Stimulated activated CD4-positive, alpha-beta T cell treated with anti-CD3 and anti-CD28 coated beads, Interleukin-4, amount 100 ng/mL, for 48 hours (primary cell): ENCODE measurements at places on chromosomes 4 and X.

GRCh38 chrX:37745354-37745753 lies 34.5 kb upstream of the CYBB start:
- peak; percentile 61 for DNase-seq

DNA sequence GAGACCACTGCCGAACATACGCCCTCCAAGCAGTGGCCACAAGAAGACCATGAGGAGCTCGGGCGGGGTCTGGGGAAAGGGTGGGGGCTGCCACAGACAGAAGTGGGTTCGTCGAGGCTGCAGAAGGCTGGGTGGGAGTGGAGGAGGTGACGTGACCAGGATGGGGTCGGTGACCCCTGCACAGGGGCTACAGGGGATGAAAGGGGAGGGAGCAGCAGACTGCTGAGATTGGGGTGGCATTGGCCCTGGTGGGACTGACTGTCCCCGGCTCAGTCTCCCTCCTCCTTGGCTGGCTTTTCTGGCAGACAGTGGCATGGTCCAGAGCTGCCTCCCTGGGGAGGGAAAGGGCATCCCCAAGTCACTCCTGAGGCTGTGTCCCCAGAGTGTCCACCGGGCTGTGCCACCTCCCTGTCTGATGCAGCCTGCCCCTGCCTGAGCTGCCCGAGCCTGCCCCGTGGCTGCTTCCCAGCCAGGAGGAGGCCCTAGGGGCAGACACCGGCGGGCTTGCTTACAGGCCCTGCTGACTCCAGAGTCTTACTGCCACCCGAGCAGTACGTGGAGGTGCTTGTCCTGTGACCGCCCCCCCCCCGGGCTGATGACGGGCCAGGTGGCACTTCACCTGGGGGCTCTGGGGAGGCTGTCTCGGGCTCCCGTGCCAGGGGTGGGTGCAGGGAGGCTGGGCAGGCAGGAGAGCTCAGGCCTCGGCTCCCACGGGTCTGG lies 7.2 kb downstream of the SH3BP2 start:
- DNase-seq = no peak

DNA sequence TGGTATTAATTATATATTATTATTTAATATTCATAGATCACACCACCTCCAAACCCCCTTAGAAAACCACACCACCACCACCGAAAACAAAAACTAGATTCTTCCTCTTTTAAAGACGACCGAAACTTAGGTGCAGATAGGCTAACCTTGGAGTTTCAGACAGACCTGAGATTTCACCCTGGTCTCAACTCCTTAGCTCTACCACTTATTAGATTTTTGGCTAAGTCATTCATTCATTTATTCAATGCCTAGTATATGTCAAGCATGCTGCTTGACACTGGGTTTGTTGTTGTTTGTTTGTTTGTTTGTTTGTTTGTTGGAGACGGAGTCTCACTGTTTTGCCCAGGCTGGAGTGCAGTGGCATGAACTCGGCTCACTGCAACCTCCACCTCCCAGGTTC lies 9.5 kb upstream of the BMP2K start:
- no peak for DNase-seq

DNA sequence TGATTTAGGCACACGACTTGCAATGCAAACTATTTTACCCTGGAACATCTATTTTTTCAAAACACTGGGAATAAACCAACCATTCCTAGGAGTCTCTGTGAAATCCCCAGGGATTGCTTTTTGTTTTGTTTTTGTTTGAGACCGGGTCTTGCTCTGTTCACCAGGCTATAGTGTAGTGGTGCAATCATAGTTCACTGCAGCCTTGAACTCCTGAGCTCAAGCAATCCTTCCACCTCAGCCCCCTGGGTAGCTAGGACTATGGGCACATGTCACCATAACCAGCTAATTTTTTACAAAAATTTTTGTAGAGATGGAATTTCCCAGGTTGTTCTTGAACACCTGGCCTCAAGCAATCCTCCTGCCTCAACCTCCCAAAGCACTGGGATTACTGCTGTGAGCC lies 37.8 kb downstream of the PPM1K start:
- DNase-seq = no peak

- DNase-seq = no peak
Observed at GRCh38 chr4:212438-213188, 88.3 kb downstream of the ZNF718 start.

DNA sequence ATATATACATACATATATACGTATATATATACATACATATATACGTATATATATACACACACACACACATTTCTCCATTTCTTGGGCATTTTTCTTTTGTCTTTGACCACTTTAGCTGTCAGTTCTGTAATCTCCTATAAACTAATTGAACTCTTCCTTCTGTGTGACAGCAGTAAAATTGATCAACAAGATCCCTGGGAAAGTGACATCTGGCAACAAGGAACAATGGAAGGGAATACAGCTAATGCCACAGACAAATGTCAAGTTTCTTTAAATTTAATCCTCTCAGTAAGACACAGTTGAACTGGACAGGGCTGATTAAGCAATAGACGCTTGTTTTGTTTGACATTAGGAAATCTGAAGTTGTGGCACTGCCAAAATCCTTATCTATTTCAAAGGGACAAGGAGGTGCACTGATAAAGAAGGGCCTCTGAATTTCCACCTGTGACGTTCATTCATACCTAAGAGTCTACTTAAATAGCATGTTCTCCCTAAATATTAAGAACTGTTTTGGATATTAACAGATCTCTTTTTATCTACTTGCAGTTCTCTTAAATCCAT lies 126.9 kb downstream of the RNF150 start:
- no peak for DNase-seq

DNA sequence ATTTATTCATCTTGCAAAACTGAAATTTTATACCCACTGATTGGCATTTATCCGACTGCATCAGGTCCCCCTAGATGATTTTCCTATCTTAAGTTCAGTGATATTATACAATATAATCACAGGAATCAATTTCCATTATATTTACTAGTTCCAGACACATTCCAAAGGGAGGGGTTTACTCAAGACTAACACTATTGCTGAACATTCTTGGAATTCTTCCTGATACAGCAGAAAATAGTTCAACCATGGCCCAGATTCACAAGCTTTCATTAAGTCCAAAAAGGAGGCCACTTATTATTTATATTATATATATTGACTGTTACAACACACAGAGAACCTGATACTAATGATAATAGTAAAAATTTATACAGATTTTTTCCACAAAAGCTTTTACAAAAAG lies 2353.6 kb downstream of the PCDH7 start:
- DNase-seq = no peak

GRCh38 chr4:82741188-82741587 lies 57.4 kb downstream of the SCD5 start:
- no peak for DNase-seq

DNA sequence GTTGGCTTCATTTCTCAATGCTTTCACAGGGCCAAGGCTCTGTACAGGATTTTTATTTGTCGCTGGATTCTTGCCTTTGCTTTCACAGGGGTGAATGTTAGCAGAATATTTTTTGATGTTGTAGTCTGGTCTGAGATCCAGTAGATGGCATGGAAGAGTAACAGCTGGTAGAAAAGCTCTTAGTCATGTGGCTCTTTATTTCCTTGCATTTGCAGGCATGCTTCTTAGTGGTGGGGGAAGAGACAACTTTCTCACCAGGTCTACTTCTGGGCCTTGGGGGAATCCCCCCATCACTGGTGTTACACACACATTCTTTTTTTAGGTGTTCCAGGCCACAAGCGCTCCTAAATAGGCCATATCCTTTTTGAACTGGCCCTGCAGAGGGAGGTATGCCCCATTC lies 58.2 kb upstream of the DKK2 start:
- DNase-seq = no peak

GRCh38 chr4:140100771-140101170 lies 53.2 kb downstream of the MAML3 start:
- no peak for DNase-seq

DNA sequence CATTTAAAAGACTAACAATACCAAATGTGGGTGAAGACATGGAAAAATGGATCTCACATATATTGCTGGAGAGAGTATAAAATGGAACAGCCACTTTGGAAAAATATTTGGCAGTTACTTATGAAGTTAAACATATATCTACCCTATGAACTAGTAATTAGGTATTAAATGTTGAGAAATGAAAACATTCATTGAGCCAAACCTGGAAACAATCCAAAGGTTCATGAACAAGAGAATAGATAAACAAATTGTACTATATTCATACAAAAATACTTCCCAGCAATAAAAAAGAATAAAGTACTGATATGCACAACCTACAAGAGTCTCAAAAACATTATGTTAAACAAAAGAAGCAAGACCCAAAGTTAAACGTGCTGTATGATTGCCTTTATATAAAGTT lies 4.0 kb upstream of the EGF start:
- DNase-seq = no peak

GRCh38 chr4:36292556-36293188 lies 11.3 kb downstream of the DTHD1 start:
- DNase-seq = no peak

DNA sequence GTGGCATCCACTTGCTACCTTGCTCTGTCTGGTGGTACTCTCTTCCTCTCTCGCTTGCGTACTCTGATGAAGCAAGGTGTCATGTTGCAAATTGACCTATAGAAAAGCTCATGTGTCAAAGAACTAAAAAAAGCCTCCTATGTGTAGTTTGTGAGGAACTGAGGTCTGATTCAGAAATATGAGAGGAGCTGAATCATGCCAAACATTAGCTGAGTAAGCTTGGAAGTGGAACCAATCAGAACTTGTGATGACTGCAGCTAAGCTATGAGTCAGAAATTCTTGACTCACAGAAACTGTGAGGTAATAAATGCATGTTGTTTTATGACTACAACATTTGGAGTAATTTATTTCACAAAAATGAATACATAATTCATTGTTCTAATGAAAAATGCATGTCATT lies 2138.8 kb downstream of the PCDH7 start:
- DNase-seq = no peak

- no peak for DNase-seq
Observed at GRCh38 chr4:147830987-147831386, 99.1 kb downstream of the ARHGAP10 start.

- no peak for DNase-seq
Observed at GRCh38 chr4:89617317-89617716, 219.6 kb downstream of the SNCA start.

DNA sequence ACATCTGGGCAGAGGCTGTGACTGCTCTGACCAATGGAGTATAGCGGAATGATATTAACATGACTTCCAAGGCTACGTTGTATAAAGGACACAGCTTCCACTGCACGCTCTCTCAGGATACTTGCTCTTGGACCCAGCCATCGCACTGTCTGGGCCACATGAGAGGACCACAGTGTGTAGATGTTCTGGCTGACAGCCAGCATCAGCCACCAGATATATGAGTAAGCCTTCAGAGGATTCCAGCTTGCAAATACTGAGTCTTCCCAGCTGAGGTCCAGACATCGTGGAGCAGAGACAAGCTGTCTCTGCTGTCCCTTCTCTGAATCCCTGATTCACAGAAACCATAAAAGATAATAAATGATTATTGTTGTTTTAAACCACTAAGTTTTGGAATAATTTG lies 146.8 kb upstream of the USP9X start:
- no peak for DNase-seq

- DNase-seq = no peak
Observed at GRCh38 chr4:68319040-68319439, 30.9 kb downstream of the YTHDC1 start.

- no peak for DNase-seq
Observed at GRCh38 chr4:89556601-89557305, 249.2 kb upstream of the GPRIN3 start.

GRCh38 chr4:153555730-153556434 lies 89.7 kb downstream of the TMEM131L start:
- DNase-seq = no peak

GRCh38 chr4:142567199-142567598 lies 278.9 kb downstream of the INPP4B start:
- no peak for DNase-seq

- DNase-seq = no peak
Observed at GRCh38 chr4:169164669-169165415, 105.9 kb downstream of the SH3RF1 start.

DNA sequence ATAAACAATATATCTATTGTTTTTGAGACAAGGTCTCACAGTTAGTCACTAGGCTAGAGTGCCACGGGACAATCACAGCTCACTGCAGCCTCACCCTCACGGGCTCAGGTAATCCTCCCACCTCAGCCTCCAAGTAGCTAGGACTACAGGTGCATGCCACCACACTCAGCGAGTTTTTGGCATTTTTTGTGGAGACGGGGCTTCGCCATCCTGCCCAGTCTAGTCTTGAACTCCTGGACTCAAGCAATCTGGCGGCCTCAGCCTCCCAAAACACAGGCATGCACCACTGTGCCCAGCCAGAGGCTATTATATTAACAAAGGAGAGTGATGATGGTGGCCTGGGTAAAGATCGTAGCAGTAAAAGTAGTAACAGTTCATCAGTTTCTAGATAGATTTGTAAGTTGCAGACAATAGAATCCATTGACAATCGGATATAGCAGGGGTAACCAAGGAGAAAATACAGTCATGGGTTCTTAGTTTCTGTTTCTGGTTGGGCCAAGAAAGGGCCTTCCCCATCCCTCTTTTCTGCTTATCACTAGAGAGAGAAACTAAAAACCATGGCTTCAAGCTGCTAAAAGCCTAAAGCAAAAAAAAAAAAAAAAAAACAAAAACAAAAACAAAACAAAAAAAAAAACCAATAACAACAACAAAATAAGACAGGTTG lies 60.6 kb downstream of the ANXA10 start:
- no peak for DNase-seq

GRCh38 chr4:80185787-80186548 lies 11.3 kb upstream of the PRDM8 start:
- no peak for DNase-seq

- no peak for DNase-seq
Observed at GRCh38 chrX:38923451-38923969, 122.3 kb downstream of the MID1IP1 start.

GRCh38 chr4:124219389-124219788 lies 493.1 kb downstream of the ANKRD50 start:
- no peak for DNase-seq

- DNase-seq = no peak
Observed at GRCh38 chr4:74598611-74599325, 153.8 kb downstream of the AREG start.

DNA sequence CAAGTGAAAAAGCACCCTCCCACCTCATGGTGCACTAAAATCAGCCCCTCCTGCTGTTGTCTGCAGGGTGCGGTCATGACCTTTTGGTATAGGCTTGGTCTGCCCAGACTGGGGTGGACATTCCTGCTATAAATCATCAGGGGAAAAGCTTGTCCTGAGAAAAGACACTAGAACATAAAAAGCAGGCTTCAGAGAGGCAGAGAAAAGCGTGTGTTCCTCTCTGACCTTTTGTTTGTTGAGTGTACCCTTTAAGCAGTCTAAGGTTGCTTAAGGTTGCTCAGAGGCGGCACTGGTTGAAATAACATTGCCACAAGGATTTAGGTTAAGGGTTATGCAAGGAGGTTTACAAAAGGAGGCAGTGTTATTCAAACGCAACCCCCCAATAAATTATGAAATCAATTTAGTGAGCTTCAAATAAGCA lies 43.5 kb downstream of the CCDC158 start:
- no peak for DNase-seq

- DNase-seq = no peak
Observed at GRCh38 chrX:19897091-19897490, 9.7 kb upstream of the SH3KBP1 start.

- peak; percentile 65 for DNase-seq
Observed at GRCh38 chr4:40227284-40227683, 30.5 kb downstream of the RHOH start.
